ENCODE measurements at places on chromosomes 16 and 17.

DNA sequence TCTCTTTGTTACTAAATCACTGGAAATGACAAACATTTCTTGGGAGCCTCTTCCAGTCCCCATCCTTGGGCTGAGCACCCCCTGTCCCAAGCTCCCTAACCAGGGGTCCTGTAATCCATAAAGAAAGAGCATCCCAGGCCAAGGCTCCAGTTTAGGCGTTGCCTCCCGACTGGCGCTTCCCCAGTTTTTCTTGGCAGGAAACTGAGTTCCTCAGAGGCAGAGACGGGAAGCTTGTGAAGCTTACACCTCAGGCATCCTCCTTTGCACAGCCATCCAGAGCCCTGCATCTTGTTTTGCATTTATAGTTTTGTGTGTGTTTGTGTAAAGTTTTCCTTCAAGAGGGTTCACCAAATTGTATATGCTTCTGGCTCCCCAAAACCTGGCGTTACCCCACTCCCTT is 7.1 kb downstream of the COPZ2 start:
- DNase-seq: no peak

DNA sequence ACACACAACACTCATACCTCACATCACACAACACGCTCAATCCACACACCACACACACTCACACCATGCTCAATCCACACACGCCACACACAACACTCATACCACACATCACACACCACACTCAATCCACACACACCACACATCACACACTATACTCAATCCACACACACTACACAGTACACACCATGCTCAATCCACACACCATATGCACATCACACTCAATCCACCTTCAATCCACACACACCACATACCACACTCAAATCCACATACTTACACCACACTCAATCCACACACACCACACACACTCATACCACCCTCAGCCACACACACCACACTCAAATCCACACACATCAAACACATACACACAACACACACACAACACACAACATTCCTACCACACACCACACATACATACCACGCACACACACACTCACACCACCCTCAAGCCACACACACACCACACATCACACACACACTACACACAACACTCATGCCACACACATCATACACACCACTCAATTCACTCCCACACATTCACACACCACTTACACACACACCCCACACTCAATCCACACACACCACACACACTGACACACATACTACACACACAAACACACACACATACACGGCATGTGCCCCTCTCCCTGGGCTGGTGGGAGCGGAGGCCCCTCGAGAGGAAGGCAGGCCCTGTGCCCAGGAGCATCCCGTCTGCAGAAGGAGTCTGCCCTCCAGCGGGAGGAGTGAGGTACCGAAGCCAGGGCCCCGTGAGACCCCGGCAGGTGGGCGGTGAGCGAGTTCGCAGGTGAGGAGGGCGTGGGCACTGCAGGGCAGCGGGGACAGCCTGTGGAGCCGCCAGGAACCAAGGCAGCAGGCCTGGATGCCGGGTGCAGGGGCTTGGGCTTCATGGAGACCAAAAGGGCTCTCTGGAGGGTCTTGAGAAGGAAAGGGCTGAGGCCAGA is 33.1 kb upstream of the RPTOR start:
- DNase-seq: no peak

DNA sequence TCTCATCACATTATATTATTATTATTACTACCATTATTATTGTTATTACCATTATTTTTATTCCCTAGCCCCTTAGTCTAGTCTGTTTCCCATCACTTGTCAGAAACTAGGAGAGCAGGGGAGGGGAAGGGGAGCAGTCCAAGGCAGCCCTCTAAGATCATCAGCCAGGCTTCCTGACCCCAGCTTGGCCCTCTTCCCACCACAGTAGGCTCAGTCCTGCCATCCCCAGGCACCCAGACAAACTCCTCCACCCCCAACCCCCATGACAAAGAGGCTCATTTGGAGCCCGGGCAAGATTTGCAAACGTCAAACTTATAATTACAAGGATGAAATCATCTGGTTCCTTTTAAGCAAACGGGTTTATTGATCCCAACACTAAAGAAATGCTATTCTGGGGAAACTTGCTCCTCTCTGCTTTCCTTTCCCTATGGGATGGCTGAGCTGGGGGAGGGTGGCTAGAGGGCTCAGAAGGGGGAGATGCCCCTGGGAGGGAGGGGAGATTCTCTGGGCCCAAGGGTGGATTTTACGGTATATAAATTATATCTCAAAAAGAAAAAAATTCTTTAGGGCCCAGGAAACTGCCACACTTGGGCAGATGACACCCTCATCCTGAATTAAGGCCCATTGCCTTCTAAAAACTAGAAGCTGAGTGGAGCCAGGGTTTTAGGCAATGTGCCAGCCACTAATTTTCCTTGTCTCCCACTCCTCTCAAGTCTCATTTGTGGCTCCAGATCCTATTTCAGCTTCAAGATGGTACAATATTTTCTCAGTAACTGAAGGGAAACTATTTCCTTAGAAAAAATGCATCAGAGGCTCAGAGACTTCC is 4.4 kb upstream of the CBFB start:
- no peak for DNase-seq

GRCh38 chr17:9286434-9286833 is 265.1 kb downstream of the NTN1 start:
- DNase-seq: no peak

GRCh38 chr16:78116946-78117345 is 17.5 kb downstream of the WWOX start:
- DNase-seq: no peak
